ENCODE measurements at places on chromosomes 1 and 21.

GRCh38 chr1:244235157-244235556 is 184.1 kb downstream of the ZBTB18 start:
- no peak for DNase-seq

DNA sequence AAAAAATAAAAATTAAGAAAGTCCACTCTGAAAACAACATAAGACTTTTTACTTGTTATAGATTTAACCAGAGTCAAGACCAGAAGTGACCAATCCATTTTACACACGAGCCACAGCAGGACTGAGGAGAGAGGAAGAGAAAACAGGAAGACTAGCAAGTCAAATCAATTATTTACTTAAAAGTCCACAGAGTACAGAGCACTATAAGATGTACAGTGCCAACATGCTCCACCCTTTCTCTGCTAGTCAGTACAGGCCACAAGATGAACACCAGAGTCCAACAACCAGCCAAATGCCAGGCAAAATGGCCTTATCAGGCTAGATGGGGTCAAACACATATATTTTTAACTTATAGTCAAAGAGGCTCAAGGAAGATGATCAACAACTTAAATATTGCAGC is 19.5 kb downstream of the LUZP1 start:
- no peak for DNase-seq

GRCh38 chr1:164801791-164802502 is 243.0 kb downstream of the PBX1 start:
- no peak for DNase-seq

GRCh38 chr1:71264039-71264438 is 183.2 kb upstream of the ZRANB2 start:
- no peak for DNase-seq

- no peak for DNase-seq
Observed at GRCh38 chr1:1966071-1966740, 37.4 kb downstream of the CFAP74 start.

DNA sequence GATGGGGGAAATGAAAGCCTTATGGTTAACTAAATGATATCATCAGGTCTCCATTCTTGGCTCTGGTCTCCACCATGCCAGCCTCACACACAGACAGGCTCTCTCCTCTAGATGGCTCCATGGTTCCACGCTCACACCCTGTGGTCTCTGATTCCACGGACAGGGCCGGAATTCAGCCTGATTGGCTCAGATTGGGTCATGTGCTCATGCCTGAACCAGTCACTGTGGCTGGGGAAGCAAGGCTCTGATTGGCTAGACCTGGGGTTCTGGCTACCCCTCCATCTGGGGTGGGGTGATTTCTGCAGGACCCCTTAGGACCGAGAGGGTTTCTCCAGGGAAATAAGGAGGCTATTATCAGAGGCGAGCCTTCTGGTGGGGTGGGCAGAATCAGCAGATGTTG is 277.0 kb downstream of the PTPRU start:
- no peak for DNase-seq

DNA sequence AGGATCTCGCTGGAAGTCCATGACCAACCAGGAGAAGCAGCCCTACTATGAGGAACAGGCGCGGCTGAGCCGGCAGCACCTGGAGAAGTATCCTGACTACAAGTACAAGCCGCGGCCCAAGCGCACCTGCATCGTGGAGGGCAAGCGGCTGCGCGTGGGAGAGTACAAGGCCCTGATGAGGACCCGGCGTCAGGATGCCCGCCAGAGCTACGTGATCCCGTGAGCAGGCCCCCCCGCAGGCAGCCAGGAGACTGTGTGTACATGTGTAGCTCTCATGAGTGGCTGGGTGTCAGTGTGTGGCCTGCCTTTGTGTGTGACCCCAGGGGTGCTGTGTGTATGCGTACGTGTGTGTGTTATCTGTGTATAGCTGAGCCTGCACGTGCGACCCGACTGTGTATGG is 27.2 kb downstream of the ETNK2 start:
- no peak for DNase-seq

DNA sequence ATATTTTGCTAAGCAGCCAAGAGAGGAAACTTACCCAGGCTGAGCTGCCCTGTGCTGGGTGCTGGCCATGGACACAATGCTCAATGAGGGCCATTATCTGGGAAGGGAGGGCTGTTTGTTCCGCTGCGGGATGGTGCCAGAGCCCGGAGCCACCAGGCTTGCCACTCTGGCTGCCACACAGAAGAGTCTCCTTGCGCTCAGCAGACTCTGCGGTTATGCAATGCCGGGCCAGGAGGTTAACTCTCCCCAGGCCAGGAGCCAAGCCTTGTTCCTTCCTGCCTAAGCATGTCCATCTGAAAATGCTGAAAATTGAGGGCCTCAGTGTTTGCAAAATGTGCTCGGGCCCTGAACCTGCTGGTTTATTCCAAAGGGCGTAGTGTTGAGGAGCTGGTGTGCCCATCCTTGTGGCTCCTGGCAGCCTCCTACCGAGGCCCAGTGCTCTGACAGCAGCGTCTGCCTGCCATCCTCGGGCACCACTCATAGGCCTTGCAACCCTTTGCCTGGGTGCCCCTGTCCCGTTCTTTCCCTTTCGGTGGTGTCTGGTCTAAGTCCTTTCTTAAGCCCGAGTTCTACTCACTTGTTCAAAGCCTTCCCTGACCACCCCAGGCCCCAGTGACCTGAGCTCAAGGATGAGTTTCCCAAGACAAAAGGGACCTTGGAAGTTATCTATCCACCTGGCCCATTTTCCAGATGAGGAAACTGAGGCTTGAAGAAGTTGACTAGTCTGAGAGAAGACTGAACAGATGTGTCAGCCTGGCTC is 133.8 kb upstream of the EDN2 start:
- peak; percentile 86 for DNase-seq

- no peak for DNase-seq
Observed at GRCh38 chr1:54297596-54298283, 97.8 kb downstream of the MRPL37 start.

GRCh38 chr1:9143250-9143649 is 14.3 kb upstream of the GPR157 start:
- no peak for DNase-seq

DNA sequence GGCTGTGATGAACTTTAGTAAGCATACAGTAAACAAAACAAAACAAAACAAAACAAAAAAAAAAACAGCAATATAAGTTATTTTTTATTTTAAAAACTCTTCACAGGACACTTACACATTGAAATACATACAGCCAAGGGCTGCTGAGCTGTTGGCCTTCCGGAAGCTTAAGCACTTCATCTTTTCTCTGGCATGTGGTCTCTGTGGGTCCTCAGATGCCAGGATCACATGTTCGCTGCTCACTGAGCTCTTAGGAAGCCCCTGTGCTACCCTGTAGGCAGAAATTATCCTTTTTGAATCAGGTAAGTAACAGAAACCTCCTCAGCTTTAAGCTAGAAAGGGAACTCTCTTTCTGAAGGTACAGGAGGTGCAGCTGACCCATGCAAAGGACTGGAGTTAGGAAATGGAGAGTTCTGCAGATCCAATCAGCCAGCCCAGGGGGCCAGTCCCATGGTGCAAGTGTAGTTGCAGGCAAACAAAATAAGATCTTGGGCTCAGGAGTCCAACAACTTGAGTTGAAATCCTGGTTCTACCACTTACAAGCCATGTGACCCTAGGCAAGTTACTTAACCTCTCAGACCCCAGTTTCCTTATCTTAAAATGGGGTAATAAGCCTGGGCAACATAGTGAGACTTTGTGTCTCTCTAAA is 22.4 kb upstream of the MED18 start:
- DNase-seq: no peak

GRCh38 chr21:24903994-24904635 is 703.2 kb downstream of the MRPL39 start:
- no peak for DNase-seq

DNA sequence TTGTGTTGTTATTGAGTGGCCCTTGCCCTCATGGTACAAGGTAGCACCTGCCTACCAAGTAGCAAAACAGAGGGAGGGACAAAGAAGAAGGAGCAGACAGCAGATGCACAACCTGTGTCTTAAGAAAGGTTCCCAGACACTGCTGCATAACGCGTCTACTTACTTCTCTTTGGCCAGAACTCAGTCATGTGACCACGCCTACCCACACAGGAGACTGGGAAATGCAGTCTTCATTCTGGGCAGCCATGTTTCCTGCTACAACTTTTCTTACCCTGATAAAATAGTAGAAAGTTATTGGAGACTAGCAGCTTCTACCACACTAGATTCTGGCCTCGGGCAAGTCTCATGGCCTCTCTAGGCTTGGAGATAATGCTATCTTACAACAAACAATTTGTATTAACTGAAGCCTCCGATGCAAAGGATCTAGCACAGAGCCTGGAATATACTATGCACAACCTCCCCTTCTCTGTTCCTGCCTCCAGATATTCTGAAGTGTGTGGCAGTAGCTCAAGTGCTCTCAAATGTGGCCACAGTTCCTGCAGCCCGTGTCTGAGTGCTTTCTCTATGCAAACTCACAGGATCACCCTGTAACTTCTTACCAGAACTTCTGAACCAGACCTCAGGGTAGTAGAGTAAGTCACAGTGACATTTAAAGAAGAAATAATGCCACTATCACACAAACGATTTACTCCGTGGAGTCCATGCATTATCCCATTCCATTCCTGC is 34.1 kb upstream of the BTG2 start:
- DNase-seq: no peak

DNA sequence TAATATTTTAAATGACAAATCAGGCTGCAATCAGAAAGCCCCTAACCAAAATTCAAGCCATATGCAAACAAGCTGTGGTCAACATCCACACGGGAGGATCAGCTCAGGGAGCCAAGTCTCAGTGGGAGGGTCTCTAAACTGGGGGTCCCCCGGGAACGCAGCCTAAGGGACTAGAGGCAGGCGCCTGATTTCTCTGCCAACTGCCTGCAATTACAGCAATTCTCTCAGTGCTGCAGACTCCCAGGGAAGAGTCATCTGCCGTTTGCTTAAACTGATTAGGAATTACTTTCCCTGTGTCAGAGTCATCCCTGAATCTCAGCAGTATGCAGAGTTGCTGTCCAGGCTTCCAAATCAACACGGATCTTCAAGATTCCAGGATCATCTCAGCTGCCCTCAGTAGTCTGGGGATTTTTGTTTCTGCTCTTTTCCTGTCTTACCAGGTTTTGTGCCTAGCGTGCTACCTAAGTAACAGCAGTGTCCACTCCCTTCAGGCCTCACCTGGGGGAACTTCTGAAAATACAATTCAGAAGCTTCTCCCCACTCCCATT is 247.8 kb downstream of the RRAGC start:
- no peak for DNase-seq

- no peak for DNase-seq
Observed at GRCh38 chr1:211687462-211688215, 12.2 kb upstream of the NEK2 start.

DNA sequence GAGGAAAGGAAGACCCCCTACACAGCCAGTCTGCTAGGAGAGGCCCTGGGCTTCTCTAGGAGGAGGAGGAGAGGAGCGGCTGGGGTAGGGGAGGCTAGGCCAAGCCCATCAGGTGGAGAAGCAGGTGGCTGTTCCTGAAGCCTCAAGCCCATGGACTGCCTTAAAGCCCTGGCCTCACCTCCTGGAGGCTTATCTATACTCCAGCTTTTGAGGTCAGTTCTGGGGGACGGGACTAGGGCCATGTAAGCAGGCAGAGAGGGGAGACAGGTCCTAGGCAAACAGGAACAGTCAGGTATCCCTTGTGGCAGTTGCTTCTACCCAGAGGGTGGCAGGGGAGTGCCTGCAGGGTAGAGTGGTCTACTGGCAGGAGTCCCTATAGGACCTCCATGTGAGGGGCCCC is 40.6 kb downstream of the KCNC4 start:
- no peak for DNase-seq

DNA sequence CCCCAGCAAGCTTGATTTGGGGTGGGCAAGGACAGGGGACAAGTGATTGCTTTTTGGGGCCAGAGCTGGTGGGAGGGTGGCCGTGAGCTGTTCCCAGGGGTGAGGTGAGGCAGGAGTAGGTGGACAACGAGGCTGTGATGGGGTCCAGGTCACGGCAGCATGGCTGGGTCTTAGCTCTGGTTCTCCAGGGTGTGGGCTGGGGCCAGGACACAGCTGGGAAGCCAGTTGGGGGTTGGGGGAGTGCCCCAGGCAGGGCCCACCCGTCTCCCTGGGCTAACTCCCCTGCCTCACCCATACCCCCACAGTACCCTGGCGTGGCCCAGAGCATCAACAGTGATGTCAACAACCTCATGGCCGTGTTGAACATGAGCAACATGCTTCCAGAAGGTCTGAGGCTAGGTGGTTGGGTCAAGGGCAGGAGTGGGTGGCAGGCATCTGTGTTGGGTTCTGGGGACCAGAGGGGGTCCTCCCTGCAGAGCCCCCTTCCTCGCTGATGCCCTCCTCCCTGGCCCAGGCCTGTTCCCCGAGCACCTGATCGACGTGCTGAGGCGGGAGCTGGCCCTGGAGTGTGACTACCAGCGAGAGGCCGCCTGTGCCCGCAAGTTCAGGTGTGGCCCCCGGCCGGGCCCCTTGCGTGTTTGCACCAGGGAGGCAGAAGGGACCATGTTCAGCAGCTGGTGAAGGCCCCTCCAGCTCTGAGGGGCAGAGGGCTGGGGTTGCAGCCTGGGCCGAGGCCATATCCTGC is 43.3 kb downstream of the COQ8A start:
- peak; percentile 18 for DNase-seq

- no peak for DNase-seq
Observed at GRCh38 chr1:172779491-172779890, 120.6 kb downstream of the FASLG start.

GRCh38 chr1:234722904-234723720 is 113.1 kb upstream of the IRF2BP2 start:
- DNase-seq: peak; percentile 63

DNA sequence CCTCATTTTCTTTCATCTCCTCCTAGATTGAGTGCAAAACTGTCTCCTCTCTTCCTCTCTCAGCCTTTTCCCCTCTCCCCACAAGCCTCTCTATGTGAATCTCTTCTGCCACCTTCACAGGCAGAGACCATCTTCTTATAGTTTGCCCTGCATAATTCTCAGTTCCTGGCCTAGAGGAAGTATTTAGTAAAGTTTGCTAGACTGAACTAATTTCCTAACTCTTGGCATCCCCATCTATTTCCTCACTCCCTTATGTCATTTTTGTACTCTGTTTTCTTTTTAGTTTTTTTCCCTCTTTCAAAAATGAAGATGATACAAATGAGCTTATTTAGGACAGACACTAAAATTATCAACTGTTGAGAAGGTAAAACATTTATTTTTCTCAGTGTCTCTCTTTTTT is 66.0 kb downstream of the XCL2 start:
- DNase-seq: no peak

Data from ovary (tissue), 10 donors.